NCI-H187 treated with DMSO at 0.1 percent for 48 hours (cell line): ENCODE measurements at places on chromosomes 1 and 21.

- DNase-seq: no peak
Measured at GRCh38 chr1:66368261-66368660, 165.7 kb upstream of the SGIP1 start.

GRCh38 chr1:201348211-201348566, 29.3 kb downstream of the TNNT2 start:
- no peak for DNase-seq

GRCh38 chr1:119718409-119718808, 6.7 kb downstream of the PHGDH start:
- DNase-seq: no peak

DNA sequence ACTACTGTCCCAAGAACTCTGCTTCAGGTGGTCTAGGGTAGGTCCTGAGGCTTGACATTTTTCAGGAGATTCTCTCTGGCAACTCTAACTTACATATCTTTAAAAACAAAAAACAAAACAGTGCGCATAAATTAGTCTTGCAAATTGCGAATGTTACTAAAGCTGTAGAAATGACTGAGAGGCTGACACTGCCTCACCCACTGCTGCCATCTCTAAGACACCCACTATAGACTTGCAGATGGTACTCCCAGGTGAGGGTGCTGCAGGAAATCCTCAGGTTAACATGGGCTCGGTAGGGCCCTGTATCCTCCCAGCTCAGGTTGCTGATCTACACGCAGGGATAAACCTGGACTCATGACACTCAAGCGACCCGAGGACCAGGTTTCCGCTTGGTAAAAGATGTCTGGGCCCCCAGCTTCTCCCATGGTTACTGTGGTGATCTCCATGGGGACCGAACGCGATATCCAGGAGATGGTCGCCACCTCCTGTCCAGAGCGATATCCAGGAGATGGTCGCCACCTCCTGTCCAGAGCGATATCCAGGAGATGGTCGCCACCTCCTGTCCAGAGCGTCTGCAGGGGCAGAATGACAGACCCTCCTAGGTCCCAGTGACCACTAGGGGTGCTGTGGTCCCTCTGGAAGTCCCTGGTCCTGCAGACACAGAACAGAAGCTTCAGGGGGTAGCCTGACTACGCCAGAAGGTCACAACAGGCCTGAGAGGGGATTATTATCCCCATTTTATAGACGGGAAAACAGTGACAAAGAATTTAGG, 16.2 kb upstream of the LY9 start:
- no peak for DNase-seq

- DNase-seq: no peak
Measured at GRCh38 chr1:199463521-199464127, 563.9 kb upstream of the NR5A2 start.

GRCh38 chr1:168035345-168035744, 98.5 kb upstream of the MPC2 start:
- no peak for DNase-seq

- DNase-seq: no peak
Measured at GRCh38 chr1:10888291-10888690, 91.8 kb upstream of the CASZ1 start.
